ENCODE measurements at places on chromosomes 12 and 14.
A peak's percentile ranks its signal among the peaks of the same experiment; 100 is the strongest.

DNA sequence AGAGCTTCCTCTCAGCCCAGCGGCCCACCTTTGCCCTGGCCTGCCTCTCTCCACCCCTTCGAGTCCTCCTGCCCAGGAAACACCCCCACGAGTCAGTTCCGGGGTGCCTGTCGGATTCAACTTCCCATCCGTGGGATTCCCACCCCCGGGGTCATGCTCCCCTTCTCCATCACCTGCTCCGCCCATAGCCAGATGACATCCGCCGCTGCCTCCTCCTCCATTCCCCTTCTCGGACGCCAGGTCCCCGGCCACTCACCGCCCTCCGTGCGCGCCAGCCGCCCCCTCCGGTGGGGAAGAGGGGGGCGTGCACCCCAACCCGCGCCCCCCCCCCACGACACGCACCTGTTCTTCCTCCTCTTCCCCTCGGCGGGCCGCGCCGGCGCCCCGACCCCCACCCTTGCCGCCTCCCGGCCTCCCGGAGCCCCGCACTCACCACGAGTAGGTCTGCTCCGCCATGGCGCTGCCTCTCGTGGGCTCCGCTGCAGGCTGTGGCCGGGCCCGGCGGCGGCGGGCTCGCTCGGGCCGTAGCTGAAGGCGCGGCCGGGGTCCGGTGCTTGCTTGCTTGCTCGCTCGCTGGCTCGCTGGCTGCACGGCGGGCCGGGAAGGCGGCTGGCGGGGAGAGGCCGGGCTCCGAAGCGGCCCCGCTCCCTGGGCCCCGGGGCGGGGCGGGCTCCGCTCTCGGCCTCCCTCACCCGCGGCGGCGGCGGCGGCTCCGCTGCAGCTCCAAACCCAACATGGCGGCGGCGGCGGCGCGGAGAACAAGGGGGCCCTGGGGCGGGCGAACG lies 554 bp downstream of the SPPL3 start:
- DNase-seq = peak; percentile 58

- DNase-seq = no peak
Measured at GRCh38 chr12:7107636-7108002, 1.4 kb downstream of the C1RL start.

GRCh38 chr14:64059454-64060198 lies 206.8 kb downstream of the SYNE2 start:
- no peak for DNase-seq

GRCh38 chr12:49917788-49918173 lies 14.1 kb upstream of the FAIM2 start:
- DNase-seq = no peak

DNA sequence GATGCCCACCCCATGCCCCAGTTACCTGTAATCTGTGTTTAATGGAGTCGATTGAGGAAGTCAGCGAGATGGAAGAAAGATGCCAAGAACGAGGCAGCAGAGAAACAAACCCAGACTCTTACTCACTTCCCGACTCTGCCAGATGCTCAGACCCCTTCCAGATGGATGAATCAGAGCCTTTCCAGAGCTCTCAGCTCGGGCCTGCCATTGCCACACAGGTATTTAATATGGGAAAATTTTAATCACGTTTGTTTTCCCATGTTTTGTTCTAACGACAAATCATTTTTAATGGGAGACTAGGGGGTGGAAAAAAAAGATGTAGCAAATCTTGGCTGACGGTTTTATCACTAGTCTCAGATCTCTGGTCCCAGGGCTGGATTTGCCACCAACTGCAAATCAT lies 72.5 kb upstream of the SRRM4 start:
- no peak for DNase-seq

- DNase-seq = no peak
Measured at GRCh38 chr12:24895612-24896011, 53.3 kb downstream of the BCAT1 start.

DNA sequence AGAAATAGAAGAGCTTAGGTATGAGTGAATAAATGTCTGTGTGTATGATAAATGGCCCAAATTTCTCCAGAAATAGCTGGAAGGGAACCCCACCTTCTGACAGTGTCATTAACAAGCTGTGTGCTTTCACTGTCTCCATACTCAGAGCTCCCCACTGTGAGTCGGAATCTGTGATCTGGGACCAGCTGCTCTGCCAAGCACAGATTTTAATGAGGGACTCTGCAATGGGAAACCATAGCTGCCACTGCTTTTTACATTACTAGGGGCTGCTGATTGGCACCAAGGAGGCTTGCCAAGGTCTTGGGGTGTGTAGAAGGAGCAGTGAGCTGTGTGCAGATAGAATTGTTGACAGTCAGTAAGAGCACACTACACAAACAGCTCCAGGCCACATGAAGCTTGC lies 244.2 kb upstream of the CCDC196 start:
- no peak for DNase-seq

DNA sequence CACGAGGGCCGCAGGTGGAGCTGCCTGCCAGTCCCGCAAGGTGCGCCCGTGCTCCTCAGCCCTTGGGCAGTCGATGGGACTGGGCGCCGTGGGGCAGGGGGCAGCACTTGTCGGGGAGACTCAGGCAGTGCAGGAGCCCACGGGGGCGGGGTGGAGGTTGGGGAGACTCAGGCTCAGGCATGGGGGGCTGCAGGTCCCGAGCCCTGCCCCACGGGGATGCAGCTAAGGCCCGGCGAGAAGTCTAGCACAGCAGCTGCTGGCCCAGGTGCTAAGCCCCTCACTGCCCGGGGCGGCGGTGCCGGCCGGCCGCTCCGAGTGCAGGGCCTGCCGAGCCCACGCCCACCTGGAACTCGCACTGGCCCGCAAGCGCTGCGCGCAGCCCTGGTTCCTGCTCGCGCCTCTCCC lies 39.2 kb upstream of the P2RX7 start:
- DNase-seq = no peak

- DNase-seq = no peak
Measured at GRCh38 chr14:39233680-39234326, at the start of gene MIA2. MIA2 (plus strand) TSS chr14:39233915; CDS start chr14:39234115, 200 bp downstream.

DNA sequence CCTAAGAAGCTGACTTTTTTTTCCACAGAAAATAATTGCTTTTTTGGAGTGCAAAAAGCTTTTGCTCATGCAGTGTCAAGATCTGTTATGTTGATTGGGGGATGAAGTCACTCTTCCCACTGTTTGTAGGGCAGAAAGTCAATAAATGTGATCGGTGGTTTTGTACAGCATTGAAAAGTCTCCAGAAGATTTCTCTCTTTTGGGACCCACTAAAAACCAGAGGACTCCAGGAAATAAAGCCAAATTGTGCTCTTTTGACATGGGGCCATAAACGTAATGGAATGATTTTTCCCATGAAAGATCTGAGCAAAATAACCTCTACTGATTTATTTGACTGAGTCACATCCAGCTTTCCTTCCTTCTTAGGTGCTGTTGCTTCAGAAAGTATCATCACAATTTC lies 122.5 kb downstream of the SNAPC1 start:
- no peak for DNase-seq

DNA sequence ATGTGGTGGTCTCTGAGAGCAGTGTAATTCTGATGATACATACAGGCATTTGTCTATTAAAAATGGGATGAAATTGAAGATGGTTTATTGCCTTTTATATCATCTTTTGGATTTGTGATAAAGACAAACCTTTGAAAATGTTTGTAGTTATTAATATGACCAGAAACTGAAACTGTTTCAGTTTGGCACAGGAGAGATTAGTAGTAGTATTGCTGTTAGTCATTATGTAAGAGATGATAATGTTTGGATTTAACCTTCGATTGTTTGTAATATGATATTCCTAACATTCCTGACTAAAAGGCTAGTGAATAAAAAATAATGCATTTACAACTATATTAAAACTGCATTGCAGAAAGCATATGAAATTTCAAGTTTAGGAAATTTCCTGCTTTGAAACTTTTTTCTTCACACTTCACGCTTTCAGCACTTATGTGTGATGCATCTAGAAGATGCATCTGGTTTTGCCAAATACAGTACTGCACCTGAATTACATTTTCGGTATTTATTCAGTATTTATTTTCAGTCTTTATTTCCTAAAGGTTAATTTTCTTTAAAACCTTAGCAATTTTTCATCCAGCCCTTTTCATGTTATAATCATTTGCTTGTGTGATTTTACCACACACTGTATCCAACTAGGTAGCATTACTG lies 25.5 kb downstream of the ADIPOR2 start:
- DNase-seq = no peak

DNA sequence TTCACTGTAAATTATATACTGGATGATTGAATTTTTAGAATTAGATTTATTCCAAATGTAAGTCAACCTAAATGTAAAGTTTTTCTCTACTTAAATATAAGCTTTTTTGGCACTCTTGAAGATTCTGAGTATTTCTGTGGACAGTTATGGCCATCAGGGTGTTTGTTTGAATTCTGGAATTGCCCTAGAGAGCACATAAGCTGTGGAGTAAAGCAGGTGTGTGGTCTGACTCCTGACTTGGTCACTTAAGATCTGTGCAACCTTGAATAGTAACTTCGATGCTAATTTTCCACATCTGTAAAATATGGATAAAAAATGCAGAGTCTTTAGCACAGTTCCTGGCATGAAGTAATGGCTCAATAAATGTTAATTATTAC lies 64.4 kb downstream of the FUT8 start:
- DNase-seq = no peak

DNA sequence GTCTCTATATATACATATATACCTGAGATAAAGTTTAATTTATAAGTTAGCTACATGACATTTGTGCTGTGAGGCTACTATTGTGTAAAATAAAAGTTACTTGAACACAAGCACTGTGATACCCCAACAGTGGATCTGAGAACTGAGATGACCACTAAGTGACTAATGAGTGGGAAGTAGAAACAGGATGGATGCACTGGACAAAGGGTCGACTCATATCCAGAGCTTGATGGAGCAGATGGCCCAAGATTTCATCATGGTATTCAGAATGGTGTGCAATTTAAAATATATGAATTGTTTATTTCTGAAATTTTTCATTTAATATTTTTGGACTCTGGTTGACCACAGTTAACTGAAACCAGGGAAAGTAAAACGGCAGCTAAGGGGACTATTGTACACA lies 908.6 kb upstream of the MDGA2 start:
- DNase-seq = no peak

DNA sequence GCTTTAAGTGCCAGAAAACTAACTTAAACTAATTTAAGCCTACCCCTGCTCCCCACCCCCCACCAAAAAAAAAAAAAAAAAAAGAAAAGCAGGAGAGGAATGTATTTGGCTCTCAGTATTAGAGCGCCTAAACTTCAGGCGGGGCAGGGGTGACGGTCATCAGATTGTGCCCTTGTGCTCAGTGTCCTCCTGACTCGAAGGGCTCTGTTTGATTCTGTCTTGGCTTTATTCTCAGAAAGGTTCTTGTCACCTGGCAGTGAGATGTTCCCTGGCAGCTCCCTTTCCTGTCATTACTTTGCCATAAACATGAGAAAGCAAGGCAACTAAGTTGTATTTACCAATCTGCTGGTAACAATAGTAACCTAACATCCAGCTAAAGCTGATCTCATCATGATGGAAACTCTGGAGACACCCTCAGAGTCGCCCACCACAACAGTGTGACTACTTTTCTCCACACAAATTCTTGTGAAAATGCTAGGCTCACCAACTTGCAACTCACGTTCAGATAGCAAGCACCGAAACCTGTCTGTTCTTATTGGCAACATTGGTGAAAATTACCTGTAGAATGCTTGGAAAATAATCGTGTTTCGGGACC lies 39.0 kb upstream of the WNK1 start:
- DNase-seq = no peak

DNA sequence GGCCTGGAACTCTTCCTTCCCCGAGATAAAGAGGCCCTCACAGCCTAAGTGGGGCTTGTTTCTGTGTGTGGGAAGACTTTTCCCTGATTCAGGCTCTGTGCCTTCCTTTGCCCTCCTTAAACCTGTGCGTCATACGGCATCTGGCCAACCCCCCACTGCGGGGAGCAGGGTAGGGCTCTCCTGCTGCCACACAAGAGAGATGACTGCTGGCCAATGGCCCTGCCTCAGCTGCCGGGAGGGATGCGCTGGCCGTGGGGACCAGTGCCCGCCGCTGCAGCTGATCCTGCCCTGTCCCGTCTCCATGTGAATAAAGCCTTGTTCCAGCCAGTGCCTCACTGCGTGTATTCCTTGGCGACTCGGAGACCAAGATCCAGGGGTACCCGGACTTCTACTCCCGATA lies 42.5 kb upstream of the BEGAIN start:
- no peak for DNase-seq

- DNase-seq = no peak
Measured at GRCh38 chr12:11633968-11634367, 15.5 kb upstream of the ETV6 start.

DNA sequence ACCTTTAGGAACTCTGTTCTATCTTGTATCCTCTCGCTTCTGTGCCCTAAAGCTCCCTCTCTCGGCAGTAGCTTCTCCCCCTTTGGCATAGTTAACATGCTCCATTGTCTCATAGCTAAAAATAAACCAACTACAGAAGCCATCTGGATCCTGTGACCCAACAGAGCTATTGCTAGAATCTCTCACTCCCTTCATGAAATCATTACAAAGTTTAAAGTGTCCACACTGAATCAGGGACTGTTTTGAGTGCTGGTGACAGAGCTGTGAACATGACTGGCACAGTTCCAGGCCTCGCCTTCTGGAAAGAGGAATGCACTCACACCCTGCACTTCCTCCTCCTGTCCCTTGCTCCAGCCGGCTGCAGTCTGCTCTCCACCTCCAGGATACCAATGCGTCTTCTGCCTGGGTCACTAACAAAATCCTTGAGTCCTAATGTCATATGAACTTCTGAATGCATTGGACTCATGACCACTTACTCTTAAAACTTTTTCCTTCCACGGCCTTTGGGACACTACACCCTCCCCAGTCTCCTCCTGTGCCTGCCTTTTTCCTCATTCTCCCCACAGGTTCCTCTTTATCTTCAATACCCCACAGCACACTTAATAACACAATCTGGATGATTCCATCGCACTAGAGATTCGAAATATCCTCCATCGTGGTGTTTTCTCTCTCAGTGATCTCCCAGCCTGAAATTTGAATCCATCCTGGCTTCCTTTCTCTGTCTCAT lies 13.2 kb downstream of the PLBD1 start:
- DNase-seq = no peak

- DNase-seq = no peak
Measured at GRCh38 chr14:93263416-93263815, 56.4 kb downstream of the UBR7 start.

DNA sequence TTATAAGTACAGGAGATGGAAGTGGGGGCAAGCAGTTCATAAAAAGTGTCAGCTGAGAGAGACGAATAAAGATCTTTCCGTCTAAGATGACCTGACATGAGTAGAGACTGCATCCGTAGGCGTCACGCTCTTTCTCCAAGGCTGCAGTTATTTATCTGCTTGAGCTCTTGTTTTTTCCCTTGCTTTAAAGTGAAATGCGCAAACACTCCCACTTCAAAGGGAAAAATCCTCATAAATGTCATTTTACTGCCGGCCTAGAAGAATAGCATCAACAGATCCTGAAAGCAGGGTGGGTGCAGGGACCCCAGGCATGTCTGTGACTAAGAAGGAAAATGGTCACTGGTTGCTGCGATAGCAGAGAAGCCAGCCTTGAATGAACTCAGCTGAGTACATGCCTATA lies 647.4 kb downstream of the MED13L start:
- DNase-seq = no peak

- no peak for DNase-seq
Measured at GRCh38 chr12:96077081-96077480, 41.7 kb upstream of the LTA4H start.

GRCh38 chr12:115001571-115002180 lies 317.7 kb upstream of the TBX3 start:
- DNase-seq = no peak

All from naive thymus-derived CD4-positive, alpha-beta T cell (primary cell).